Stimulated activated CD8-positive, alpha-beta memory T cell treated with anti-CD3 and anti-CD28 coated beads, Interleukin-7, amount 100 ng/mL, for 4 hours (primary cell): ENCODE measurements at places on chromosomes 7 and 10.

DNA sequence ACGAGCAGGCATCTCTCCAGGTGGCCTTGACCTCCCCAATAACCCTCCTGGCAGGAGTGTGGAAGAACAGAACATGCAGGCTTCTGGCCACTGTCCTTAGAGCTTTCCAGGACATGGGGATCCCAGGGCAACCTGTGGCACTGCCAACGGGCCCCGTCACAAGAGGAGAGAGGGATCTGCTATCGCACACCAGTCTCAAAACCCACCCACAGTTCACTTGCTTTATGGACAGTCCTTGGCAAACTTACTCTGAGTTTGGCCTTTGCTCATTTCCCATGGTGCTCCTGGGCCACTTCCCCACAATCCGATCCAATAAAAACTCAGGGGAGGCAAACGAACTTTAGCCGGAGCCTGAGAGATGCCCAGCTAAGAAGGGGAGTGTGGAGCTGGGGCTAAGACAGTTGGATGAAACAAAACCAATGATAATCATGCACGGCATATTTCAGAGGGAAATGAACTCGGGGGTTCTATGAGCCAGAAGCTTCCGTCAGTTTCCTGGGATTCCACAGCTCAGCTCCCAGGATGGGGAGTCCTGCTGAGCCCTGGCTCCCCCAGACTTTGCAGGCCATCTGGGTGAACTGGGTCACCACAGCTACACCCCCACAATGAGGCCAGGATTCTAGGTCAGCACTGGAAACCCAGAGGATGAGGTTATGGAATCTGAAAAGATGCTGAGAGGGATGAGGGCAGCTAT lies 158.4 kb downstream of the NEURL1 start:
- no peak for DNase-seq

- no peak for DNase-seq
Measured at GRCh38 chr7:64873517-64873916, 29.6 kb upstream of the ZNF273 start.

DNA sequence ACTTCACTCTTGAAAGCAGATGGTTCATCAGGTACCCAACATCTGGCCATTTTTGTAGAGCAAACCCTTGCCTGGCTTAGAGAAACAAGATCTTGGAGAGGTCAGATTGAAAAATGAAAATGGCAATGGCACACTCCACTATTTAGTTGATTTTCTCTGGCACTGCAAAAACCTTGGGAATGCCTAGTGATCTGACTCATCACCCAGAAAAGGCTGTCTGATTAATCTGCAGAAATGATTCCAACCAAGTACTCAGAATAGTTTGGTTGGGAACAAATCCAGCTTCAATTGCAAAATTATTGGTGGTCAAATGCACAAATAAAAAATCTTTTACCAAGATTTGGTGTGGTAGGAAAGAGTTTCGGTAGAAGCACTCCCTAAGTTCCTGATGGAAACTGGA lies 351.2 kb downstream of the PHTF2 start:
- no peak for DNase-seq

- DNase-seq = no peak
Measured at GRCh38 chr10:58400609-58401008, 15.4 kb downstream of the TFAM start.

DNA sequence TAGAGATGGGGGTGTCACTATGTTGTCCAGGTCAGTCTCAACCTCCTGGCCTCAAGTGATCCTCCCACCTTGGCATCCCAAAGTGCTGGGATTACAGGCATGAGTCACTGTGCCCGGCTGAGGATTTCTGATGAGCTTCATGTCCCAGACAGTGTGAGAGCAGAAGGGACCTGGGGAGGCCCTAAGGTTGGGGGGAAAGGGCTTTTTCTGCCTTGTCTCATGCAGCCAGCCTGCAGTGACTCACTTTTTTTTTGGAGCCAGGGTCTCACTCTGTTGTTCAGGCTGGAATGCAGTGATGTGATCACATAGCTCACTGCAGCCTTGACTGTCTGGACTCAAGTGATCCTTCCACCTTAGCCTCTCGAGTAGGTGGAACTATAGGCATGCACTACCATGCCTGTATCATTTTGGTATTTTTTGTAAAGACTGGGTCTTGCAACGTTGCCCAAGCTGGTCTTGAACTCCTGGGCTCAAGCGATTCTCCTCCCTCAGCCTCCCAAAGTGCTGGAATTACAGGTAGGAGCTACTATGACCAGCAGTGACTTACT lies 14.6 kb downstream of the COL26A1 start:
- no peak for DNase-seq

DNA sequence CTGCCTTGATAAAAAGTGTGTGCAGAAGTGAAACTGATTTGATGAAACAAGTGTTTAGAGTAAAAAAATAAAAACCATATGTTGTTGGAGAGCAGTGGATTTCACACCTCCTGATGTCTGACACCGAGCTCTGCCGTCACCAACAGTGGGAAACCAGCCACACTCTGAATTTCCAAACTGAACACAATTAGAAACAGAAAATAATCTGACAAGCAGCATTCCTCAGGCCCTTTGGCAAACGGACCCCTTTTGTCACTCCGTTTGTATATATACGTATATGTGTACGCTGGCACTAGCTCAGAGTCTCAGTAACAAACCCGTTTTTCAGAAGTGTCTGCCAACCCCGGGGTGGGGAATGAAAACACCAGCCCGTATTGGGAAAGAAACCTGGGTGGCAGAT lies 32.4 kb downstream of the TACC2 start:
- no peak for DNase-seq

- no peak for DNase-seq
Measured at GRCh38 chr7:36881233-36881874, 157.1 kb upstream of the AOAH start.

DNA sequence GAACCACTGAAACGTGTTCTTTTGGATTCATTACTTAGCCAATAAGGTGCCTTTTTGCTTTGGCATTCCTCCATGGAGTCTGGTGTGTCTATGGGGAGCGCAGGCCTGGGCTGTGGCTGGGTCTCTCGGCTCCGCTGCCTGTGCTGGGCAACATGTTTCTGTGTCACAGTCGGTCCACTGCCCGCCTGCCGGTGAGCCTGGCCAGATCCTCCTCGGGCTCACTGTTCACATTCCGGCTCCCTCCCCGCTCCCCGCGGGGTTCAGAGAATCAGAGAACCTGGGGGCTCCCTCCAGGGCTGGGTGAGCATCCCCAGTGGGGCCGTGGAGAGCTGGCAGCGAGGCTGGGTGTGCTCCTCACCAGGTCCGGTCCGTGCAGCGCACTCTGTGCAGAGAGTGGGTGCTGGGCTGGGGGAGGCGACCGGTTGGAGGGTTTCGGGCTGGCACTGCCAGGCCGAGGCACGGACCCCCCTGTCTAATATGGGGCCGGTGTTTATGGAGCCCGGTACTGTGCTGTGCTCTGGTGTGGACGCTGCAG lies 70.4 kb downstream of the INPP5A start:
- no peak for DNase-seq

GRCh38 chr10:1498746-1499358 lies 238.5 kb downstream of the ADARB2 start:
- DNase-seq = no peak

- no peak for DNase-seq
Measured at GRCh38 chr10:70993051-70993450, 104.7 kb upstream of the PCBD1 start.

GRCh38 chr10:126880926-126881325 lies 24.3 kb upstream of the DOCK1 start:
- no peak for DNase-seq

- DNase-seq = no peak
Measured at GRCh38 chr7:81691199-81691821, 78.5 kb downstream of the HGF start.

GRCh38 chr7:13560441-13560840 lies 429.0 kb downstream of the ETV1 start:
- no peak for DNase-seq

GRCh38 chr7:20269726-20270125 lies 52.5 kb upstream of the MACC1 start:
- no peak for DNase-seq

- DNase-seq = no peak
Measured at GRCh38 chr7:104126411-104126841, 81.4 kb downstream of the ORC5 start.

DNA sequence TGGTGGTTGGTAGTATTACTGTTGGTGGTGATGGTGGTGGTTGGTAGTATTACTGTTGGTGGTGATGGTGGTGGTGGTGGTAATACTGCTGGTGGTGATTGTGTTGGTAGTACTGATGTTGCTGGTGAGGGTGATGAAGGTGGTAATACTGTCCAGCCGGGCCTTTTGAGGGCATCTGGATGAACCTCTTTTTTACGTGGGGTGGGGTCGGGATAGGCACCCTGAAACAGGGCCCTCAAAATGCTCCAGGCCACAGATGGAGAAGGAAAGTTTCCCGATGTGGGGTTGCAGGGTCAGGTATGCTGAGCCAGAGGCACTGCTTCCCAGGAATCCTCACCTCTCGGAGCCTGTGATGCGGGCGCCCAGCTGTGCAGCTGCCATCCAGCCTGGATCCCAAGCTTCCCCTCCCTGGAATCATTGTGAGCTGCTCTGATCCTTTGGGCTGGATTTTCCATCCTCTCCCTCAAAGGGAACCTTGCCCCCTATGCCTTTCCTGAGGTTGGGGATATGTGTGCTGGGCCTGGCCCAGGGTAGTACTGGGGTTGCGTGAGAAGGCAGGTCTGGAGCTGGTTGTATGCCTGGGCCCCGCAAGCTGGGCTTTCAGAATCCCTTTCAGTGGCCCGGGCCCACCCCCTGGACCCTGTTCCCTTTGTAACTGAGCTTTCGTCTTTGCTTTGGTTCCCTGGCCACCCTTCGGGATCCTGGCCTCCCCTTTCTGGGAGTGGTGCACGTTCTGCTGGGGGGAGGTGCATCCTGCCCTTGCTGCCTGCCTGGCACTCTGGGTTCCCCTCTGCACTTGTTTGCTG lies 43.3 kb downstream of the DOCK1 start:
- no peak for DNase-seq

- DNase-seq = no peak
Measured at GRCh38 chr7:9945857-9946256, 1027.8 kb upstream of the PHF14 start.
